ENCODE measurements at places on chromosomes 16 and 17.
A peak's percentile ranks its signal among the peaks of the same experiment; 100 is the strongest.

DNA sequence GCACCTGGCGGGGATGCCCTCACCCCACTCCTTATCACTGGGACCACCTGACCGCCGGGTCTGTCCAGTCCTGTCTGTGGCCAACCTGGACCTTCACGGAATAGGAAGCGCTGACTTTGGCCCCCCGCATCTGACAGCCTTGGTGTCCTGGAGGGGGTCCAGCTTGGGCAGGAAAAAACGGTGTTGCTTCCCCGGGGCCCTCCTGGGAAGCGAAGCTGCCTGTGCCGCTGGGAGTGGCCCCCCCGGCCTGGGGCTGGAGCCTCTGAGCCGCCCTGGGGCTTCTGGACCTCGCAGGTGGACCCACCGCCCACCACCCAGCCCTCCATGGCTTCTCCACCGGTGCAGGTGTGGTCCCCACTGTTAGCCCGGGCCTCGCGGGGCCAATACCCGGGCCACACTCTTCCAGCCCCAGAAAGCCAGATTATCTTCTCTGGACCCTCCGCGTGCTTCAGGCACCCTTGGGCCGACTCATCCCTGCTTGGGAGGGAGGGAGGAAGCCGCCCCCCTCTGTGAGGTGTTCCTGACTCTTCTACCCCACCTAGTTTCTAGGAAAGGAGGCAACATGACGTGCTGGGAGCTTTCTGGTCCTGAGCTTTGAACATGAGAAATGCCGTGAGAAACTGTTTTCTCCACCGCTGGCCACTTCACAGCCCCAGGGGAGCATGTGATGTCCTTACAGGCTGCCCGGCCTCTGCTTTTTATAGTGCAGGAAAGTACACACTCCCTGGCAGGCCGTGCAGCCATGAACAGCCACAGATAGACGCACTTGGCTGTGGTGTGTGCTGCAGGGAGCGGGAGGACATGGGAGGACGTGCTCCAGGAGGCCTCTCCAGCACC lies 1.1 kb downstream of the C1QTNF1 start:
- no peak for DNase-seq

GRCh38 chr17:27442702-27443101 lies 13.5 kb upstream of the KSR1 start:
- no peak for DNase-seq

DNA sequence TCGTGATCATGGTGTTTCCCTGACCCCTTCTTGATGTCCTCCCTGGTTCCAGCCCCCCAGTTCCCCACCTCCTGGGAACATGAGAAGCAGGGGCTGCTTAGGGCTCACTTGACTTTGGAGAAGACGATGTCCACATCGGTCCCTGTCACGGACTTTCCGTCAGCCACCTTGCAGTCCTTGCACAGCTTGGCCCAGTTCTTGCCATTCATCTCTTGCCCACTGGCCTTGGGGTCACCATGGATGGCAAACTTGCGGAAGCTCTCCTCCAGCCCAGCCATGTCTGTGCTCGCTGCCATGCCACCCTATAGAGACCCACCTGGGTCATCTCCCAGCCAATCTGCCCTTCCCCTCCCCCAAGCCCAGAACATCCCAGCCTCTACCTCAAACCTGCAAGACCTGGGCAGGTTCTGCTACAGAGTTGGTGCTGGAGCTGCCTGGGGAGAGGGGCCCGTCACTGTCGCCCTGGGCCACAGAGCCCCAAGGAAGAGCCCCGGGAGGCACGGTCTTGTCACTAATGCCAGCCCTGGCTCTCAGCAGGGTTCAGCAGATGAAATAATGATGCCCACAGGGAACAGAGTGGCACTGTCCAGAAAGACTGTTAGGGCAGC lies 2.4 kb downstream of the TPPP3 start:
- DNase-seq: no peak

DNA sequence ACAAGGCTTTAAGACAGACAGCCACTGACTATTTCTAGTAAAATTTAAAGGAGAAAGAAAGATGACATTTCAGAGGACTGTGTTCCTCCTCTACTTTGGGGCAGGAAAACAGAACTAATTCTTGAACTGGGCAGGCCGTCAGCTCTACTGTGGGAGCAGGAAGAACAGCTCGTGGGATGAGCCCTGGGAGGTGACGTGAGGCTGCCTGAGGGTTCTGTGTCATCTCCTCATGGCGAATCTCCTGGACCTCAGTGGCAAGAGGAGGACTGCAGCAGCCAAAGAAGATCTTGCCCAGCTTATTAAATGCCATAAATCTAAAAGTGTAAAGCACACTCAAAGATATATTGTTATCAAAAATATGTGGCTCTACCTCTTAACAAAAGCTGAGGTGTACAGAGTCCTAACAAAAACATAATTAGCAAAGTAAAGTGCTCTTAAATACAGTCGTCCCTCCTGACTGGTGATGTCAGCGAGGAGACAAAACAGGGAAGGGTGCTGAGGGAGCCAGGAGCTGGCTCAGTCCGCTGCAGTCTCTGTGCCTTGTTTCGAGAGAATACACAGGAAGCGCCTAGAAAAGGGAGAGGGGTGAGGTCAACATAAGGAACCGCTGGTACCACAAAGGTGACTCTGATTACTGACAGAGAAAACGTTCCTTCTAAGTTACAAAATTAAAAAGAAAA lies 58.0 kb downstream of the CREBBP start:
- no peak for DNase-seq

- no peak for DNase-seq
Observed at GRCh38 chr17:77405867-77406732, 265.3 kb downstream of the SEC14L1 start.

DNA sequence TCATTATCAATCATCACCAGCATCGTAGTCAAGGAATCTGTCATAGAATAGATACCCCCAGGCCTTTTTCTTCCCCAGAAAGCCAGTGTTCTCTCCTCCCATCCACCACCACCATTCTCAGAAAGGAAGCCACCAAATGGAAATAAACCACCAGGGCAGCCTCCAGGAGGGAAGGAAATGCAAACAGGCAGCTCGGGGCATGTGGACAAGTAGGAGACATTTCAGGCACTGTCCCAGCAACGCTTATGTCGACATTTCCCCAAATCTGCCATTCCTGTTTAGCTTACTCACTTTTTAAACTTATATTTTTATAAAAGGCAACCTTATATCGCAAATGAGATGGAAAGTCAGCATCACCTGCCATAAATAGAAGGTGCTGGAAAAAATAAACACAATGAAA lies 15.8 kb downstream of the EMP2 start:
- DNase-seq: no peak

DNA sequence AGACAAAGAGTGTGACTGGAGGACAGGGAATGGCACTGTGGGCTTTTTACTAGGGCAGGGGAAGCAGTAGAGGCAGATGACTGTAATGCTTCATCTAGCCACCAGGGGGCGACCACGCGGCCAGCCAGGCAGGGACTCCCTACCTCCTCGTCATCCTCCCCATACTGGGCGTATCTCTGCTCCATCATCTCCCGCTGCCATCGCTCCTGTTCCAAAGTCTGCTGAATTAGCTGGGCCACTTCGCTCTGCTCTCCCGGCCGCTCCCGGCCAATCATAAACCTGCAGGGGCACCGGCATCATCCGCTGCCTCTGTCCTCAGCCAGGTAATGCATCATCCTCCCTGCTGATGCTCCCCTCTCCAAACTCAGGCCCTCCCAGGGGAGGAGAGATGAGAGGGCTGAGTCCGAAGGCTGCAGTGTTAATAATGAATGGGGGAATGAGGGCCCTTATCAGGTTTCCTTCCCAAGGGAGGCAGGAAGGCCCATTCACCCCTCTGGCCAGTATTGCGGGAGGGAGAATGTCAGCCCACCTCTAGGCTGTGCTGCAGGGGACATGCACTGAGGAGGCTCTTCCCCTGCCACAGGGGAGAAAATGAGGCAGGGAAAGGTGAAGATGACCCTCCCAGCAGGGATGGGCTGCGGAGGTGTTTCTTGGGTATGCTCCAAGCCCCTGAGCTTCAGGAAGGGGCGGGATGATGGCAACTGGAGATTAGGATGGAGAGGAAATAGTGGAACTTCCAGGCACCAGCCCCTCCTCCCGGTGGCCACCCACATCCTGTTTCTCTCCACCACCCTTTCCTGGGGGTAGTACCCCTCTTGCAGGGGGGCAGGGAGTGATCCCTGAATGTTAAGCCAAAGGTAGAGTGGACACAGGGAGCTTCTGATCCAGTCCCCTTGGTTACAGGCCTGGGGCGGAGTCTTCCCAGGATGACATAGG lies 10.3 kb upstream of the SAMD14 start:
- peak; percentile 75 for DNase-seq

- DNase-seq: no peak
Observed at GRCh38 chr17:2856727-2857126, 60.5 kb downstream of the RAP1GAP2 start.

DNA sequence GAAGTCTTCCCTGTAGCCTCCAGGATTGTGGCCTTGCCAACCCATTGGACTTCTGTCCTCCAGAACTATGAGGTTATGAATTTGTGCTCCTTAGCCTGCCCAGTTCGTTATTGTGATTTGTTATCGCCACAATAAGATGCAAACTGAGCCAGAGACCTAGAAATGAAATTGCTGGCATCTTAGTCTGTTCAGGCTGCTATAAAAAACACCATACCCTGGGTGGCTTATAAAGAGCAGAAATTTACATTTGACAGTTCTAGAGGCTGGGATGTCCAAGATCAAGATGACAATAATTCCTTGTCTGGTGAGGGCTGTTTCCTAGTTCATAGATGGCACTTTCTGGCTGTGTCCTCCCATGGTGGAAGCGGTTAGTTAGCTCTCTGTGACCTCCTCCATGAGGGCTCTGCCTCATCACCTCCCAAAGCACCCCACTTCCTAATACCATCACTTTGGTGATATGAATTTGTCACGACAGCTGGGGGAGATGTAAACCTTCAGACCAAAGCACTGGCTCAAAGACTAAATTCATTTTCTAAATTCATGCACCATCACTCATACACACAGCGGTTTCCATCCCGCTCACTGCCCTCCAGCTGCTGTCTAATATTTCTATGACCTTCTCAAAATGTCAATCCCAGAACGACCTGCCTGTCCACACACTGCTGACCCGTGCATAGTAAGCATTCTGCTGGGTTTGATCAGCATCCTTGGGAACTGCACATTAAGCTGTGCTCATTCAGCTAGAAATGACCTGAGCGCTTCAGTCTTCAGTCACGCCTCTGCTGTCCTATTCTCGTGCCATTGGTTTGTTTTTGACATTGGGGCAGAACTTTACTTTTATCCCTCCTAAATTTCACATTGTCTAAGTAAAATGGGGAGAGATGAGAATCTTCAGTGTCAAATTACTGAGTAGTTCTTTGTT lies 36.6 kb downstream of the GINS3 start:
- DNase-seq: no peak

DNA sequence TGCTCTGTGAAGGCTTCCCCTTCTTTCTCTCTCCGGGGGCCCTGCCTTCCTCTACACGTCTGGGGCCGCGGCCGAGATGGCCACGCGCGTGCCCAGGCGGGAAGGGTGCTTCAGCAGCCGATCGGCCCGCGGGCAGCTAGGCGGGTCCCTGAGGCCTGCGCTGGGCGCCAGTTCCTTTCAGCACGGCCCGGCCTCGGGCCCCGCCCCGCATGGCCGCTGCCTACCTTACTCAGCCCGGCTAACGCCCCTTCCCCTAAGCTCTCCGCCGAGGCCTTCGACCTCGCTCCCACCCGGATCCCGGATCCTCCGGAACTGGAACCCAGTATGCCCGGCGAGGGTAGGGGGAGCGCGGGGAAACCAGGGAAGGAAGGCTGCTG lies 335 bp downstream of the TMEM11 start:
- no peak for DNase-seq

GRCh38 chr17:81934098-81934757 lies 2.9 kb downstream of the PYCR1 start:
- DNase-seq: no peak

GRCh38 chr16:69762814-69763598 lies 874 bp downstream of the WWP2 start:
- DNase-seq: no peak

- DNase-seq: no peak
Observed at GRCh38 chr17:15038656-15039055, 226.5 kb downstream of the PMP22 start.

DNA sequence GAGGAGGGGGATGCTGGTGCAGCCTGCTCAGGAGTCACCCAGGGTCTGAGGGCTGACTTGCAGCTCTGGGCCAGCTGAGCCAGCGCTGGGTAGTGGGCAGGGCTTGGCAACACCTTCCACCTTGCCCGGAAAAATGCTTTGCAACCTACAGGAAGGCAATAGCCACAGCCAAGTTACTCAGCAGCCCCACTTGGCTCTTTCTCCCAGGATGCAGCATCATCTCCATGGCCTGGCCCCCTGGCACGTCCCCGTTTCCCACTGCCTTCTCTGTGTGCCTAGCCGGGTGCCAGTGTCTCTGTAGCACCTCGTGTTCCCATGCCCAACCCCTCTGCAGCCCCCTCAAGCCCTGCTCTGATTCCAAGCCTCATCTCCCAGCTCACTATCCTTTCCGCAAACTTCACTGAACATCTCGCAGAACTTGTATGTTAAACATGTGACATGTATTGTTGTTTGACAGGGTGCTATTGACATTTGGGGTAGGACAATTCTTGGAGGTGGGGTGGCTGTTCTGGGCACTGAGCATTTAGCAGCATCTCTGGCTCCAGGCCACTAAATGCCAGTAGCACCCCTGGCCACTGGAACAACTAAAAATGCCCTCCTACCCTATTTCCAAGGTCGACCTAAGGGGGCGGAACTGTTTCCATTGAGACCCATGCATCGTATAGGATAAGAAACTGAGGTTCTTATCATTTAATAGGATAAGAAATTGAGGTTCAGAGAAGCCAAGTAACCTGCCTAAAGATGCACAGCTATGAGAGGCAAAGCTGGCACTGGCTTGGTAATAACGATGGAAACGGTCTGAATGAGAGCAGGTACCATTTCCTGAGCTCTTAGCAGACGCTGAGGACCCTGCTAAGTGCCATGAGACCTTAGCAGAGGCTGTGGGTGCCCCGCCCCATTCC lies 12.2 kb downstream of the DEXI start:
- DNase-seq: no peak

GRCh38 chr17:83159204-83160049 lies 80.0 kb downstream of the METRNL start:
- DNase-seq: no peak

- DNase-seq: no peak
Observed at GRCh38 chr17:16924696-16925440, 47.0 kb downstream of the TNFRSF13B start.

DNA sequence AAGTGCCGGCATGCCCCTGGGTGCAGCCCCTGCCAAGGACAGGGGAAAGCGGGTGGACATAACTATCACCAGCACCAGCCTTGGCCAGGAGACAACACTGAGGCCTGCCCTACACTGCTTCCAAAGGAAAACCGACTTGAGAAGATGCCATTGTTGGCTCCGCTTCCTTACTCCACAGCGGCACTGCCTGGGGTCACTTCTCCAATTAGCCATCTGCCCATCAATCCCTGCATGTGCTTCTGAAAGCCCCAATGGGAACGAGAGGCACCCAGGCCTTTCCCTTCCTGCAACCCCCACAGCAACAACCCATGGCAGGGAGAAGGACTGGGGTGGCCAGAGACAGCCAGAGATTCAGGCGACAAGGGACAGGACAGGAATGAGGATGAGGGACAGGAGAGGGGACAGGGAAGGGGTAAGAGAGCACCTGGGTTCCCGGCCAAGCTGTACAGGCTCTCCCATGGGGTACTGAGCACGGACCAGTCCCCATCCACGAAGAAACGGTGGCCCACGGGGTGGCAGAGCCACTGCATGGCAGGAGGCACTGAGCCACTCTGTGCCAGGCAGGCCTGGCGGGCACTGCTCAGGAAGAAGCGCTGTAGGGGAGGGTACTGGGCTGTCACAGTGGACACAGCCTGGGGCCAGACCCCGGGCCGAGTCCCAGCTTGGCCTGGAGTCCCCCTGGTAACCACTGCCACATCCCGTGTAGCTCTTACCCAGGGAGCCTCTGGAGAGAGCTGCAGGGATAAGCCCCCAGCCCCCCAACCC lies 21.2 kb downstream of the SREBF1 start:
- no peak for DNase-seq

All from frontal cortex (tissue), 4 donors.